ENCODE measurements at places on chromosomes 4 and X.

DNA sequence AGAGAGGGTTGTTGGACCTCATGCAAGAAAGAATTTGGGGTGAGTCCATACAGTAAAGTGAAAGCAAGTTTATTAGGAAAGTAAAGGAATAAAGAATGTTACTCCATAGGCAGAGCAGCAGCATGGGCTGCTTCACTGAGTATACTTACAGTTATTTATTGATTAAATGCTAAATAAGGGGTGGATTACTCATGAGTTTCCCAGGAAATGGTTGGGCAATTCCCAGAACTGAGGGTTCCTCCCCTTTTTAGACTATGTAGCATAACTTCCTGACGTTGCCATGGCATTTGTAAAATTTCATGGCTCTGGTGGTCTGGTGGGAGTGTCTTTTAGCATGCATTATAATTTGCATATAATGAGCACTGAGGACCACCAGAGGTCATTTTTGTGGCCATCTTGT, 16.7 kb downstream of the PPP4R3C start:
- no peak for DNase-seq

- DNase-seq: no peak
These were observed 154.9 kb downstream of the ASB9 start for GRCh38 chrX:15114743-15115566.

DNA sequence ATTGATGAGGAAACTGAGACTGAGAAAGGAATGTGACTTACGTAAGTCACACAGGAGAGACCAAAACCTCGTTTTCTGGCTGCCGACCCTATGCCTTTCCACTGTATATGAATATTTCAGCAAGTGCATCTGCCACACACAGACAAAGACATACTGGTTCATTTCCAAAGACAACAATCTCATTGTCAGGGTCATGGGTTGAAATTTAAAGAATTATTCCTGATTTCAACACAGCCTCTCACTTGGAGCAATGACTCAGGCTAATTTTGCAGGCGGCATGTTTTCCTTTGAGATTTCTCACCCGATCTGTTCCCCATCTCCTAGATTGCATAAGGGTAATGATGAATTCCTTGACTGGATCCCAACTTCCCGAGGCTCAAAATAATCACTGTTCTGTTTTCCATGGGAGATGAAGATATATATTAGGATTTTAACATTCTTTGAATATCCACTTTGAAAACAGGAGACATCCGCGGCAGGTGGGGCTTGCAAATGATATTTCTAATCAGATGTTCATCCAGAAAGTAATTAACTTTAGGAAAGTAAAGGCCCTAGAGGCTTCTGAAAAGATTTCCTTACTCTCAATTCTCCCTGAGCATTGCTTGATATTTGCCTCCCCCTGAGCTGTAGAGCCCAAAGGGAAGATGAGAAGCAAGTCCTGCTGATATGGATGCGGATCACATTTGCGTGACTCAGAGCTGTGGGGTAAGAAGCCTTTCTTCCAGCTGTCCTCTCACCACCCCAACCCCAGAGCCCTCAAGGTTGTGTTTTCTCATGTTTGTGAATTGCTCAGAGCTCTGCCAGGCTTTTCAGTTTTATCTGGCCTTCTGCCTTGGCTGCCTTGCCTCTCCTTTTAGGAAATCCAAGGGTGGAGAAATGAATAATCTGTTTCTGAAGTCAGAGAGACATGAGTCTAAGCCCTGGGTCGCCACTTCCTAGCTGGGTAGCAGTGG, 361.1 kb upstream of the BOD1L1 start:
- no peak for DNase-seq

- no peak for DNase-seq
These were observed 1499.4 kb upstream of the PCDH7 start for GRCh38 chr4:29220761-29221160.

- no peak for DNase-seq
These were observed 80.8 kb upstream of the CLNK start for GRCh38 chr4:10765386-10765785.

- no peak for DNase-seq
These were observed 529.7 kb upstream of the BOD1L1 start for GRCh38 chr4:14157262-14157661.

GRCh38 chrX:70970482-70970995, 39.6 kb upstream of the SLC7A3 start:
- no peak for DNase-seq

DNA sequence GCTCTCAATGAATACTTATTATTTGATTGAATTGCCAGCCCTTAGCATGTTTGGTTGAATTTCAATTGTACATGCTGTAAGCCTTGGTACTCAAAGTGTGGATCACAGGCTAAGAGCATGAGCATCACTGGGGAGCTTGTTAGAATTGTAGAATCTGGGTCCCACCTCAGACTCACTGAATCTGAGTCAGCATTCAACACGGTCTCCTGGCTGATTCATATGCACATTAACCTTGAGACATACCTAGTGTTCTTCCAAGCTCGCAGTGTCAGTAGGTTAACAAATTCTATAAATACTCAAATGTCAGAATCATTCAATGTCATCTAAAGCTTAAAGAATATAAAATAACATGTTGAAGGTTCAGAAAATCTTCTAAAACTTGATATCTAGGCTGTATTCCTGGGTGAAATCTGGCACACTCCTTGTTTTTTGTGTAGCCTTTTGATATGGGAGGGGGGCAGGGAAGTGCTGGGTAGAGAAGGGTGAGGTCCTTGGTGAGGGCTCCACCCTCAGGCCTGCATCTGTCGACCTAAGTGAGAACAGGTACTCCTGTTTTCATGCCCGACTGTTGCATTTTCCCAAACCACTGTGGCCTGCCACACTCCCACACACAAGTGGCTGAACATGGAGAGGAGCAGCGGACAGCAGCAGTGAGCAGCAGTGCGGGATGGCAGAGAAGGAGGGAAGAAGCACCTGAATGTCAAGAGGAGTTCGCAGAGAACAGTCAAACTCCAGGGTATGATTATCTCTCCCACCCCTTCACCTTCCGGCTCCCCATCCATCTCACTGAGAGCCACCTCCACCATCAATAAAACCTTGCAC, 529.6 kb upstream of the IGFBP7 start:
- DNase-seq: no peak

DNA sequence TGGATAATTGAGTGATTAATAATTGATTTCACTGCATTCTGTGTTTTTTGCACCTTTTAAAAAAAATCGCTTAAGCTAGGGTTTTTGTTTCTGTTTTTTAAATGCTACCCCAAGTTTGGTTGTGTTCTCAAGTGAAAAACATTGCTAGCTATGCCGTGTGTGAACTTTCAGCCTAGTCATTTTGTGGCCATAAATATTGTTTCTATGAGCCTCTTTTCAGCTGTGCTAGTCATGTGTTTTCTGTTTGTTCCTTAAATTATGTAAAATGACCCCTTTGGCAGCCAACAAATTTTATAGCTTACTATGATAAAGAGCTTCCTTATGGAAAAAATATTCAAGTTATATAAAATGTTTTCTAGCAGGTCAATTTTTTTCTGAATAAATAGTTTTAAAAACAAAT, 59.1 kb downstream of the GALNT7 start:
- DNase-seq: no peak

DNA sequence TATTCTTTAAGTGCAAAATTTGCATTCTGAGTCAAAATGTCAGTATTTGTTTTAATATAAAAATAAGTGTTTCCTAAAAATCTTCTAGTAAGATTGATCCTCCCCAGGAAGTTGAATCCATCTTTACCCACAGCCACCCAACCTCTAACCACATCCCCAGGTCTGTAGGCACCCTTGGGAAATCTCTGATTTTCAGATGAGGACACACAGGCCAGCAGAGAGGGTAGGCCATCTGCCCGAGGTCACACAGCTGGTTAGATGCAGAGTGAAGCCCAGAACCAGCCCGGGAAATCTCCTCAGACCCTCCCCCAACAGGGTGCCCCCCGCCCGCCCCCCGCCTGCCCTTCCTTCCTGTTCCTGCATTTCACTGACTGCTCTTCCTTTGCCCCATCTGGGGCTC, 277.5 kb downstream of the FBXW7 start:
- no peak for DNase-seq

- DNase-seq: no peak
These were observed 61.1 kb downstream of the FBXO8 start for GRCh38 chr4:174222266-174222872.

- no peak for DNase-seq
These were observed 72.3 kb upstream of the TNMD start for GRCh38 chrX:100512471-100512870.

GRCh38 chr4:187357821-187358220, 634.2 kb upstream of the FAT1 start:
- DNase-seq: no peak

DNA sequence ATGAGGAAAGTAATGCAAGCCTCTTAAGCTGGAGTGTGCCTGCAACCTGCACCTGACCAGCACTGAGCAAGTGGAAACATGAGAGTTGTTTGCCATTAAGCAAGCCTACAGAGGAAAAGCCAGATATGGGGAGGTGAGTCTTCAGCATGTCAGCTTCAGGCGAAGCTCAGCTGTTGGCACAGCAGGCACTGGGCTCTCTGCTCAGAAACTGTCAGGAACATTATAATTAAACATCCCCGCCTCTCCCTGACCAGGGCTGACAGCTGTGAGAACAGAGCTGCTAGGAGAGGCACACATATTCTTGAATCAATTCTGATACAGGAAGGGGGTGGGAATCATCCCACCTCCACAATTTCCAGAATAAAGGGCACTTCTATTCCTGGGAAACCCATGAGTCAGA, 19.0 kb upstream of the DCX start:
- no peak for DNase-seq

DNA sequence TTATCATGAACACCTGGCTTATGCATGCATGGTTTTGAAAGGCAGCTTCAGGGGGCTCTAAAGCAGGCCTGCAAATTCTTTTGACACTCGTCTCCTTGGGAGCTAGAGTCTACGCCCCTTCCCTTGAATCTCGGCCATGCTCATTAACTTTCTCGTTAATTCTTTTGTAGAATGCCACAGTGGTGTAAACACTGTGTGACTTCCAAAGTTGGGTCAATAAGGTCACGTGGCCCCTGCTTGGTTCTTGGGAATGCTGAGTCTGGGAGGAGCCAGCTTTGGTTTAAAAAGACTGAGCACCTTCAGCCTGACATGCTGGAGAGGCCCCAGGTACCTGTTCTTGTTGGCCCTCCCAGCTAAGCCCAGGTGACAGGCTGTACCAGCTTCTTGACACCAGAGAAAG, 228.4 kb downstream of the DHRSX start:
- no peak for DNase-seq

GRCh38 chr4:54333657-54334056, 104.6 kb downstream of the PDGFRA start:
- DNase-seq: no peak

- DNase-seq: no peak
These were observed 22.1 kb downstream of the PPP1R2C start for GRCh38 chrX:42755815-42756214.

DNA sequence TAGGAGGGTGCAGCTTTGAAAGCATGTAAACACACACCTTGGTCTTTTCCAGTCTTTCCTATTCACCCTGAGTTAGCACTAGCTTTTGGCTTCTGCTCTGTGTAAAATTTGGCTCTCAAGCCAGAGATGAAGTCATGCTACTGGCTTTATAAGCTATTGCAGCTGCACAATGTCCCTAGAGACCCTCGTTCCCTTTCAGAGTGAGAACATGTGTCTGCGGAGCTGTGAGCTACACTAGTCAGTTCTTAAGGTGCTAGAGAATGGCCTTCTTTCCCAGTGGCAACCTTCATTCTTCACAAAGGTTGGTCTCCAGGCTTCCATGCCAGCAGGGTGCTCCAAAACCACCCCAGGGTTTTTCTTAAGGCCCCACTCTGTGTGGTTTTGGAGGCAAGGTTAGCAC, 199.1 kb downstream of the SPATA18 start:
- DNase-seq: no peak

- no peak for DNase-seq
These were observed 77.5 kb downstream of the PCDH18 start for GRCh38 chr4:137454767-137455166.

DNA sequence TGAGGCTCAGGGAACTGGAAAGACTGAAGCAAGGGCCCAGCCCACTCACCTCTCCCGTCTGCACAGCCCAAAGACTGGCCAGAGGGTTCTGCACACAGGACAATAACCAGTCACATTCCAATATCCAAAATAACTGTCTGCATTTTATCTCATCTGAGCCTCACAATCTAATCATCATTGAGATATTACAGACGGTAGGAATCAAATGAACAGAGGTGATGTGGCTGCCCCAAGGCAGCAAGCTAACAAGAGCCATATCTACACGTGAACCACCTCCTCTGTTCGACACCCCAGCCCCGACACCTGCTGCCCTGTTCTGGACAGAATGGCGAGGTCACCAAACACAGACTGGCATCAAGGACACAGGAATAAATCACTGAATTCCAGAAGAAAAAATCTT, 60.5 kb downstream of the AFAP1 start:
- DNase-seq: no peak

- DNase-seq: no peak
These were observed 112.1 kb downstream of the TTC29 start for GRCh38 chr4:146833530-146833929.

DNA sequence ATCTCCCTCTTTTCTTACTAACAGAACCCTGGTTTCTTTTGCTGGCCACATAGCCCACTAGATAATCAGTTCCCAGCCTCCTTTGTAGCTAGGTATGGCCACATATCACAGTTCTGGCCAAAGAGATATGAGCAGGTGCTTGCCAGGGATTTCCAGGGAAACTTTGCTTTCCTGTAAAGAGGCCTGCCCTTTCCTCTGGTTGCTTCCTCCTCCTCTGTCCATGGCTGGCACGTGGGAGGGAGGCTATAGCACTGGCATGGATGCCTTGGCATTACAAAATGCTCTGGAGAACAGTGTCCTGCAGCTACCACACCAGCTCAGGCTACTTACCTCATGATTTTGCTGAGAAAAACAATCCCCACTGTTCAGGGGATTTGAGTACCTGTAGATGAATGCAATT, 27.5 kb downstream of the RAB33B start:
- DNase-seq: no peak

DNA sequence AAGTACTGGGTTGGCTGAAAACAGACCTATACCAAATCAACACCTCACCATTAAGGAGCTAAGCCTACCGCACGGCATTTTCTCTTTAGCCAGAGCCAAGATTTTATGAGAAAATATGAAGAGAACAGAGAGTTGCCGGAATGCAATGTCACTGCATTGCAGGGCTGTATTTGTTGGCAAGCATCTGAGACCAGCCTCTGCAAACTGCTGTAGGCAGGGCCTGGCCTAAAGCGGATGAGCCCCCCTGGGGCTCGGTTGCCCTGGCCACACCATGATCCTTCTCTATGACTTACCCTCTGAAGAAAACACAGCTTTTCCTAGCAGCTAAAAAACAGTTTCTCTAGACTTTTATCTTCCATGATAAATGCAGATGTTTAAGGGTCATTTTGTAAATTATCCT, 120.5 kb upstream of the SORBS2 start:
- DNase-seq: no peak

- DNase-seq: no peak
These were observed 142.7 kb downstream of the DKK2 start for GRCh38 chr4:106893395-106893881.

DNA sequence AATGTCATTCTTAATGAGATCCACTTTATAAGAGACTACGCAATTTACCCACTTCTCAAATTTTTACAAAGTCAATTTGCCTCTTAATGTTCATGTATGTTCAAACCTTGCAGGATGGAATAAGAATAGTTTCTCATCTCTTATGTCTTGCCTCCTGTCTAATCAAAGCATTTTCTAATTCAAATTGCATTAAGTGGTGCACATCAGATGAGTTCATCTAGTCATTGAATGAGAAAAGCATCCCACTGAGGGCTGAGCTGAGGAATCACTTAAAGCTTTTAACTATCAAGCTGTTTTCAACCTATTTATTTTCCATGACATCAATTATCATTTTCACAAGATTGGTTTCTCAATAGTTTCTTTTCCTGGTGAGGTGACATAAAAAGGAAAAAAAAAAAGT, 1964.0 kb downstream of the PCDH7 start:
- no peak for DNase-seq

GRCh38 chrX:110153244-110153643, 150.3 kb downstream of the TMEM164 start:
- no peak for DNase-seq

All from CMK (cell line).